ENCODE measurements at places on chromosomes 2 and 18.

DNA sequence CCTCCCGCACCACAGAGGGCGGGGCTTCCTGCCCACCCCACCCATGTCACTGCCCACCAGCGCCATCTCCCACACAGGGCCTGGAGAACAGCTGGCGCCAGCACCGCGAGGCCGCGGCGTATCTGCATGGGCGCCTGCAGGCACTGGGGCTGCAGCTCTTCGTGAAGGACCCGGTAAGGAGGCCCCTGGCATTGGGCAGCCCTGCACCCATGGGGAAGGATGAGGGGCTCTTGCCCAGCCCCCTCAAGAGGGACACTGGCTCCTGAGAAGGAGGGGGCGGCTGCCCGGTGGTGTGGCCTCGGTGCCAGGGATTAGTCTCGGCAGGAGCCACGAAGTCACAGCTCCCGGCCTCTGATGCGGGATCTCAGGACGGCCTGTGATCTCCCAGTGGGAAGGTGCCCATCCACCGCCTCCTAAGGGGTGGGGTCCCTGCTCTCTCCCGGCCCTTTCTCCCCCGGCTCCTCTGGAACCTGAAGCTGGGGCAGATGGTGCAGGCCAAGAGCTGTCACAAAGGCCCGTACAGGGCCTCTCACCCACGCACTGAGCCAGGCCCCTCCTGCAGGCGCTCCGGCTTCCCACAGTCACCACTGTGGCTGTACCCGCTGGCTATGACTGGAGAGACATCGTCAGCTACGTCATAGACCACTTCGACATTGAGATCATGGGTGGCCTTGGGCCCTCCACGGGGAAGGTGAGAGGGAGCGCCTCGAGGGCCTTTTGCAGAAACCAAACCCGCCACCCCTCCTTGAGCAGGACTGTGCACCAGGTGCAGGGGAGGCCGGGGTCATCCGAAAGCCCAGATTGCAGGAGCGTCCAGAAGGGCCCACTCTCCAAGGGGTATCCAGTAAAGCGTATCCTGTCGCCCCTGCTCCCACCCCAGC lies 9.1 kb downstream of the AGXT start:
- no peak for DNase-seq

- no peak for DNase-seq
Measured at GRCh38 chr2:229524799-229525198, 189.6 kb downstream of the DNER start.

DNA sequence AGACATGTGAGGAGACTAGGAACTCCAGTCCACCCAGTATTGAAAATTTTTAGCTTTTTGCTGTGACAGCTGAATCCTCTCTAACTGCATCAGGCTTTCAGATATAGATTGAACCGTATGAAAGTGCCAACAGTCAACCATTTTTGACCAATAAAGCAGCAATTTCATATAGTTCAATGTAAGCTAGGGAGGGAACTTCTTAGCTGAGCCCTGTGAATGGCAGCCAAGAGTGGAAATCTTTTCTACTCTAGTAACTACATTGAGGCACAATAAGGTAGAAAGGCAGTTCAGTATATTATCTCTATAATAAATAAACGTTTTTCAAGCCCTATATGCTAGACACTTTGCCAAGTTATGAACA lies 96.3 kb upstream of the TANK start:
- no peak for DNase-seq

- DNase-seq, result no peak
Measured at GRCh38 chr2:175167076-175167791, 769 bp downstream of the ATF2 start.

DNA sequence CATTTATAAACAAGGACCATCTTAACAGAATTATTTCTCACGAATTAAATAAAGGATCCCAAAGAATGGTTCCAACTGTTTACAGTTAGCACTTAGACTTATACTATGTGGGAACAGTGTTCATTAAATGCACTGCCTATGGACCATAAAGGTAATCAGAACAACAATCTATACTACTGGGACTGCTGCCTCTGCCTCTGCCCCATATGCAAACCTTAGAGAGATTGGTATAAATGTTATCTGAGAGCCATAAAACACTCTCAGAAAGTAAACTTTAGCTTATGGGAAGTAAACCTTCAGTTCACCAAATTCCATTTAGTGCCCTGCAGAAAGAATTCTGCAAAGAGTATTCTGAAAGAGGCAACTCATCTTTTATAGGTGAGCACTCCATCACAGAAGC lies 448.0 kb downstream of the NCKAP5 start:
- DNase-seq, result no peak

DNA sequence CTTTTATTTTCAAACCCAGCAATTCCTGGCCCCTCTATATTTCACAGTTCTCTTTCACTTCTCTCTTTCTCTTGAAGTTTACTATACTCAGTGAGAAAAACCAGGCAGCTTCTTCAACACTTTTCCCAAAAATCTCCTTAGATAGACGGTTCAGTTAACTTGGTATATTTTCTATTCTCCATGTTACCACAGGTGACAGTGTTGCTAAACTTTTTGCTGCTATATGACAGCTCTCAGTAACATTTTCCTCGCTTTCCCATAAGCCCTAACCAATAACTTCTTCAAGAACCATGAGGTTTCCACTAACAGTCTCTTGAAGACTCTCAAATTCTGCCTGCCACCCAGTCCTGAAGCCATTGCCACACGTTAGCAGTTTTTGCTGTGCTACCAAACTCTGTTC lies 45.8 kb downstream of the CYBRD1 start:
- DNase-seq, result no peak

DNA sequence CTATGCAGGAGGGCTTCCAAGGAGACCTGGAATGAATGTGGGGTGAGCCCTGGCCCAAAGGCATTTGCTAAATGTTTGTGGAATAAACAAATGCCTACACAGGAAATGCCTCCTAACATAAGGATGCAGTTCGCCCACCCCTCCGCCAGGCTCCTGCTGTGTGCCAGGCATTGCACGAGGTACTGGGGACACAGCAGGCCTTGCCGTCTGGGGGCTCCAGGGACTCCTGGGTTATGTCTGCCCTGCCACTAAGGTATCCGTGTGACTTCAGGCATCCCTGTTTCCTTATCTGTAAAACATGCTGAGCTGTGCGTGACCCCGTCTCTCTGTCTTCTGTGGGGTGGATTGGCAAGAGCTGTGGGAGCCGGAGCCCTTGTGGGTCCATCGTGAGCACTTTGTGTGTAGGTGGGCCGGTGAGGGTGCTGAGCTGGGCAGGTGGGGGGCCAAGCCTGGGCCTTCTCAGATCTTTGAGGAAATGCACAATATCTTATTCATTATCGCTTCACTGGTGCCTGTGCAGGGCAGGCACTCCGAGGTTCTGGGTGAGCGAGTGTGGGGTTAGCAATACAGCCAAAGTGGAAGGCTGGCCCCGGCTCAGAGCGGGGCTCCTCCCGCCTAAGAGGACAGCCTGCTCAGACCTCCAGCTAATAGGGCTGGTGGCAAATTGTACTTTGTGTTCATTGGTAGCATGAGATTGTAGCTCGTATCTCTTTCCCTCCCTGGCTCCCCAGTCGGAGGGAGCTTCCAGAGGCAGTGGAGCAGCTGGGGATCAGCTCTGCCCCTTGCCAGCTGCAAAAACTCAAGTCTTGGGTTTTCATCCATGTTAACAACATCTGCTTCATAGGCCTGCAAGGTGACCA lies 126.8 kb downstream of the GLI2 start:
- no peak for DNase-seq

DNA sequence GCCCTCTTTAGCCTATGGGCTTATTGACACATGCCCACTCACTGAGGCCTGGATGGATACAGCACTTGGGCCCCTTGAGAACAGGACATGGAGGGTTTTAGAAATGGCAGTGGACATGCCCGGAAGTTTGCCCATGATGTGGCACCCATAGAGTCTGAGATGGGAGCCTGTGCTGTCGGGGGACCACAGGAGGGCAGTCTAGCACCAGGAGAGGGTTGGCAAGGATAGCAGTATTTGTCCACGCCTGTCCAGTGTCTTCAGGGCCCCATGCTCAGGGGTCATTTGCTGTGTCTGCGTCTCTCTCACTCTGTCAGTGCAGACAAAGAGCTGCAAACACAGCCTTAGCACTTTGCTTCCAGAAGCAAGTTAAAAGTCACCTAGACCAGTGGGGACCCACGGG lies 48.7 kb downstream of the IL1RL2 start:
- DNase-seq, result no peak

- no peak for DNase-seq
Measured at GRCh38 chr18:60978338-60978737, 354.9 kb upstream of the CDH20 start.

DNA sequence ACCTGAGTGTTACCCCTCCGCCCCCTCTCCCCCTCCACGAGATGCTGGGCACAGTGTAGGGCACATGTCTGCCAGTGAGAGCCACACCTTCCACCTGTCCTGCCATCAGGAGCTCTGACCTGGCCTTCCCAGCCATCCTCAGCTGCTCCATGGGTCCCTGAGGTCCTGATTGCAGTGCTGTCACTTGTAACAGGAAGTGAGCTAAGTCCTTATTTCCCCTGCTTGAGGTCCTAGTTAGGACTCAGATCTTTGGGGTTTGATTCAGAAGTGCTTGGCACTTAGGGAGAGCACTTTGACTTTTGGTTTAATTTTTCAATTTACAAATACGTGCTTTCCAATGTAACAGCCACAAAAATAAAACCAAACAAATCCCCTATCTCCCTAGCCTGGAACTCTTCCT lies 125.5 kb downstream of the WDSUB1 start:
- no peak for DNase-seq

- DNase-seq, result no peak
Measured at GRCh38 chr18:23247896-23248295, 112.6 kb downstream of the CABLES1 start.

- DNase-seq, result no peak
Measured at GRCh38 chr2:66686755-66687154, 251.8 kb downstream of the MEIS1 start.

DNA sequence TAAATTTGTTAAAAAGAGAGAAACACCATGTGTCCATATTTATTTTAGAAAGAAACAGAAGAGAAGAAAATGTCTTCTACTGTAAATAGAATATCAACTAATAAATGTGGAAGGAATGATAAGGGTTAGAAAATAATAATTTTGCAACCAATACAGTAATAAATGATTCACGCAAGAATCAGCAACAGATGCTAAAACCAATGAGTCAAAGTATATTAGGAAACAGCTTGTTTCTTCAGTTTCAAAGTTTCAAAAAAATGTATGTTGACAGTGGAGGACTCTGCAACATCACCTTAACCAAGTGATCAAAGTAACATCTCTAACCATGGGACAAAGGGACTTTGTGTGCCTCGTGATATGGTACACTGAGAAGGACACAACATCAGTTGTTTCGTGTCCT lies 147.0 kb downstream of the TWIST2 start:
- DNase-seq, result no peak

DNA sequence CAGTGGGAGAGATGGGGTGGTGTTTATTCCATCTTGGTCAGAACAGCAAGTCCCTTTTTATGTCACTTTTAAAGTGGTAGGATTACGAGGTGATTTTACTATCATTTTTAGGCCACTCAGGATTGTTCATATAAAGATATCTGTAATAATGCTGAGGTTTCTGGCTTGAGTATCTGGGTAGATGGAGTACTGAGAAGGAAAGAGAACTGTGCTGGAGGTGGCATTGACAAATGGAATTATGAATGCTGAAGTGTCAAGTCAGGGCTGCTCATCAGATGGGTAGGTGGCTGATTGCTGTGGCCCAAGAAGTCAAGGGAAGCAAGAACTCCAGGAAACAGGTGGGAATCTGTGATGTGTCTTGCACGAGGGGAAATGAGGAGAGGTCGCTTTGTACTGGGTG lies 85.3 kb upstream of the MGAT4A start:
- DNase-seq, result no peak

DNA sequence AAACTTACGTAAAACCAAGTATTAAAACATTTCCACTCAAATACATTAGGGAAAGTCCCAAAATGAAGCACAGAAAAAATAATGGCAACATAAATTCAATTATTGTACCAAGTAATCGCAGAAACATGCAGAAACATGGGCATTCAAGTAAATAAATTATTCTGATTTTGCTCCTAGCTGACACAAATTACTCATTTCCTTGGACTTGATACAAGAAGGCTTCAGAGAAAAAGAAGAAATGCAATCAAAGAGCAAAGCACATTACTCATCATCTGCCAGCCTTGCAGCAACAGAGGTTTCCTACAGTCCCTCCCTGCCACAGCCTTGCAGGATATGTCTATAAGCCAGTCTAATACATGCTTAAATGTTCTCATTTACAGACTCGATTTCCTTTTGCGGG lies 439.8 kb upstream of the LYPD1 start:
- no peak for DNase-seq

GRCh38 chr2:139389391-139389790 lies 609.2 kb upstream of the NXPH2 start:
- no peak for DNase-seq

DNA sequence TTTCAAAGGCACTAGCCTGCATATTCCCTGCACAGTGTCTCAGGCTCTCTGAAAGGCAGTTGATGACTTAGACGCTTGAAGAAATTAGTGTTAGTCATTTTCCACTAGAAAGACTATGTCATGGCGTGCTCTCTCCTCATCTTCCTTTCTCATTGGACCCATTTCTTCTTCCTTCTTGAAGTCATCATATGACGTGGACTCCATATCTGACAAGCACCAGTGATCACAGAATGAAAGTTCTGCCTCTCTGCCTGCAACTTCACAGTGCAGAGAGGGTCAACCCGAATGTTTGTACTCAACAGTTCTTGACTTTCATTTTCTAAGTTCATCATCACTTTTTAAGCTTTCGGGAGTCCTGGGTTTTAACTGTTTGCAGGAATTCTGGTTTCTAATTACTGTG lies 63.7 kb upstream of the CYRIA start:
- DNase-seq, result no peak

- no peak for DNase-seq
Measured at GRCh38 chr2:10452312-10452711, 4.2 kb upstream of the ODC1 start.

DNA sequence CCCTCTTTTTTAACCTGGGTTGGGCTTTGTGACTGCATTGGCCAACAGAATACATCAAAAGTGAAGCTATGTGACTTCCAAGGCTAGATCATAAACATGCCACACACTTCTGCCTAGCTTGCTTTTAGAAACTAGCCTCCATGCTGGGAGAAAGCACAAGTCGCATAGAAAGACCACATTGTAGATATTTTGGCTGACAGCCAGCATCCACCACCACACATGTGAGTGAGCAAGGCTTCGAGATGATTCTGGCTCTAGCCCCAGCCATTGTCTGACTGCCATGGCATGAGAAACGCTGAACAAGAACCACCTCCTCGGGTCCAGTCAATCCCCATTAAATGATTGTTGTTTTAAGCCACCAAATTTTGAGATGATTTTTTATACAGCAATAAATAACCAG lies 66.8 kb upstream of the STPG4 start:
- DNase-seq, result no peak
